ENCODE measurements at places on chromosomes 1 and 21.

DNA sequence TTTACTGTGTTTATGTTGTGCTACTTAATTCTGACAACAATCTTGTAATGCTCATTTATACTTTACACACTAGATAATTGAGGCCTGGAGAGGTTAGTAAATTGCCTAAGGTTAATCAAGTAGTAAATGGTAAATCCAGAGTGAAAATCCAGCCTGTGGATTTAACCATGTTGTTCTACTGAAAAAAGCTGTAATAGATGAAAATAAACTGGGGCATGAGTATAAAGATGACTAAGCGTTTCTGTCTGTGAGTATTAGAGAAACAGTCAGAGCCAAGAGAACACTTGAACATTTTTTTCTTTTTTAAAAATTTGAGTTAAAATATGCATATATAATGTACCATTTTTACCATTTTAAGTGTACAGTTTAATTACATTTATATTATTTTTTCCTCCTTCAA, 47.9 kb upstream of the LEPR start:
- no peak for DNase-seq

GRCh38 chr1:19445417-19446342, 39.7 kb downstream of the CAPZB start:
- DNase-seq = no peak

GRCh38 chr21:45889961-45890360, 91.6 kb upstream of the COL6A1 start:
- no peak for DNase-seq

GRCh38 chr1:36160949-36161485, 5.1 kb downstream of the MAP7D1 start:
- DNase-seq = peak; percentile 77

DNA sequence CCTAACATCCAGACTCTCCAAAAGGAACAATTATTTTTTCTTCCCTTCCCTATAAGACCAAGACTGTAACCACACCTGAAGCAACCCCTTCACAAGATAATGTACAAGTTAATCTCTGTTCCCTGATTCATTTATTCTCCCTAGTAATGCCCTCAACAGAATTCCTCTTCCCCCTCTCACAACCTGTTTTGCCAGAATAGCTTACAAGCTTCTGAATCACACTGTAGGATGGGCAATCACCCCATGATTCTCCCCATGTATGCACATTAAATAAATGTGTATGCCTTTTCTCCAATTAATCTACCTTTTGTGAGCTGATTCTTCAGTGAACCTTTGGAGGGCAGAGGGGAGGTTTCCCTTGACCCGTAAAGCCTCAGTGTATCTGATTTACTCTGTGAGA, 20.9 kb upstream of the RNF11 start:
- DNase-seq = no peak

- DNase-seq = no peak
These were observed 70.4 kb downstream of the CHRM3 start for GRCh38 chr1:239456788-239457187.
